GM12865 (cell line): ENCODE measurements at places on chromosomes 16 and 17.
A peak's percentile ranks its signal among the peaks of the same experiment; 100 is the strongest.

DNA sequence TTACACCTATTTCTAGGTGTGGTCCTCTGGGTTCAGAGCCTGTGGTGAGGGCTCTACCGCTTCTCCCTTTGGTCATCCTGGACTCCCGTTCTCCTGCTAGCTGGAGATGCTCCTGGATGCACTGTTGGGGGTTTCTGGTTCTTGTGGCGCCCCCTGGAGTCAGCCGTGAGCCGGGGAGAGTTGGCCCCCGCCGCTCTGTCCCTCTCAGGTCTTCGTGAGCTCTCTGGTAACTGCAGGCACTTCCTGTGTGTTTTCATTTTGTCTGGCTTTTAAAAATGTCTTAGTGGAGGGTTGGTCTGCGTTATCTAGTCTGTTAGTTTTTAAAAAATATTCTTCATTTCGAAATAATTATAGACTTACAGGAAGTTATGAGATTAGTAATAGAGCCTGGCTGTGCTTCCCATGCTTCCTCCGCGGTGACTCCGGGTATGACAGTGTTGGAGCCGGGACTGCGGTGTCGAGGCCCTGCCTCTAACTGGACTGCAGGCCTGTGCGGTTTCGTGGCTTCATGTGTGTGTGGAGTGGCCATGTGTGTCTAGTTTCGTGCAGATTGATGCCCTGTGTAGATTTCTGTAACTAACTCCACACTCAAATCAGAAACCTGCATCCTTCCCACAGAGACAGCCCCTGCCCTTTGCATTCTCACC lies 78.0 kb upstream of the ZNF750 start:
- DNase-seq = no peak

DNA sequence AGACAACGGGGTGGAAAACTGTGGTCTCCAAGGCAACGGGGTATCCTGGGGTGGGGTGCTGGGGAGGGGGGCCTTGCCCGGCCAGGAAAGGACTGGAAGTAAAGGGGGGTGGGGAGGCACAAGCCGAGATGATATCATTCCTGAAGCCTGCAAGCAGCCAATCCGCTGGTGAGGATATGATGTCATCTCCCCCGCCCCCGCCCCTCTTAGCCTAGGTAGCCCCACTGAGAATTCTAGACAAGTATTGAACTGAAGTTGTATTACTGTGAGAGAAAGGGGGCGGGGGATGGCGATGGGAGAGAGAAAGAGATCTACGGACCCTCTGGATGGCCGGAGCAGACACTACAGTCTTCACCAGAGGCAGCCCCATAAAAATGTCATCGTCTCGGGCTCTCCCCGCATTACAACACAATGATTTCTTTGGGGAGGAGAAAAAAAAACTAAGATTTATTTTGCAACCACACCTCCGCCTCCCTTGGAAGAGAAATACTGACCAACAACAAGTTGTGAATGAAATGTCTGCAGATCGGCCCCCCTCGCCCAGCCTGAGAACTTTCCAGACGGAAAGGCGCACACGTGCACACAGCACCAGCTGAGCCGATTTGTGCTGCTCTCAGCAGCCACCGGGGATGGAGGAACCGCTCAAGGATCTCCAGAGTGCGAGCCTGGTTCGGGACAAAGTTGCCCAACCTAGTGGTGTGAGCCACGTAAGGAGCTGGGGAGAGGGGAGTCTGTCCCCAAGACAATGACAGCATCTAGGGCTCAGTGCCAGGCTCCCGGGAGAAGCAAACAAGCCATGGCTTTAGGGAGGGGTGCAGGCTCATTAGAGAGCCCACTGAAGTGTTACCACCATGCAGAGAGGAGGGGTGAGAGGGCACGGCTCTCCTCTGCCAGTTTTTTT lies 222.1 kb downstream of the SOX9 start:
- DNase-seq = no peak

DNA sequence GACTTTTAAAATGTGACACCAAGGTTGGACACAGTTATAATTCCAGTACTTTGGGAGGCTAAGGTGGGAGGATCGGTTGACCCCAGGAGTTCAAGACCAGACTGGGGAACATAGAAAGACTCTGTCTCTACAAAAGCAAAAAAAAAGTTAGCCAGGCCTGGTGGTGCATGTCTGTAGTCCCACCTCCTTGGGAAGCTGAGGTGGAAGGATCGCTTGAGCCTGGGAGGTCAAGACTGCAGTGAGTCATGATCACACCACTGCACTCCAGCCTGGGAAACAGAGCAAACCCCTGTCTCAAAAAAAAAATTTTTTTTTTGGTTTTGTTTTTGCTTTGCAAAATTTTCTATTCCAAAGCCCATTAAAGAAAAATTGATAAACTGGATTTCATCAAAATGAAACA lies 281.4 kb downstream of the BCAS3 start:
- DNase-seq = no peak

DNA sequence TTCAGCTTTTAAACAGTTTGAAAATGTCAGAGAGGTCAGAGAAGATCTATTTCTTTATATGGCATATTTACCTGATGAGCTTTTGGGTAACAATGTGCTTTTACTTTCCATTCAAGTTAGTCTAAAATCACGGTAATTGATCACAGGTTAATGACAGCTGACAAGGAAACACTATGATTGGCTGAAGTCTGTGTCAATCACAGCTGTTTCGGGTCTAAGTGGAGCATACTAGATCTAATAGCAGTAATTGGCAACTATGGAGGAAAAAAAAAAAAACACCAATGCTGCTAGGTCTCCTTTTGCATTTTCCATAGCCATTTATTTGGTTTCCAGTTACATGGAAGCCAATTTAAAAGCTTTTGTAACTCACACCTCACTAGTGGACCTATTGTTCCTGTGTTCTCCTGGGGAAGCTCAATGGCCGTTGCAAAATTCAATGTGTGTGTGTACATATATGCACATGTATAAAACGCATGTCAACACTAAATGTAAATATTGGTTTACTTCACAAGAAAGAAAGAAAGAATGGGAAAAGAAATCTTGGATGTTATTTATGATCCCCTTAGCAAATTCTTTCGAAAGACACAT lies 568.3 kb upstream of the ZFHX3 start:
- DNase-seq = peak; percentile 60

DNA sequence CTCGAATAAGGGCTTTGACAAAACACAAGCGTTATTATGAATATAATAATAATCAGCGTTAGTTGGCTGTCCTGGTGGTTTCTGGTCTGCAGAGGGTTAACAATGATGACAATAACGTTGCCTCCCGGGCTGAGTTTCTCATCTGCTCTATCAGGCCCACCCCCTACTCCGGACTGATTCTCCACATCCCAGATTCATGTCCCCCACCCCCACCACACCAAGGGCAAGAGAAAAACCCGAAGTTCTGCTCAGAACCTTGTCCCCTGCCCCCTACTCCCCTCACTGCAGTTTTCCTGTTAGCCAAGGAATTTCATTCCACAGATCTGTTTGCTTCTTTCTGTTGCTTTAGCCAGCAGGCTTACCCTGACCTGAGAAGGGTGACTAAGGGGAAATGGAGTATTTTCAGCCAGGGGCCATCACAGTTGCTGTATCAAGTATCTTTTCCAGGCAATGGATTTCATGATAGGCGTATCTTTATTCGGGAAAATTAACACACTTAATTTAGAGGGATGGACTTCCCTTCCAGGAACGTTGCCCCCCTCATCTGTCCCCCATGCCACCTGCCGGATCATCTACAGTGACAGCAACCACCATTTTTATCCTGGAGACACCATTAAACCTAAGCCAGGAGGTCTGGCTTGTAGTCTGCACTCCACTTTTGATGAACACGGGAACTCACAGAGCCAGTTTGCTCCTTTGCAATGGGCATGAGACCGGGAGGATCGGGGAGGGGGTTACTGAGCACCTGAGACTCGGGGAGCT lies 23.7 kb downstream of the ALOX15 start:
- no peak for DNase-seq

DNA sequence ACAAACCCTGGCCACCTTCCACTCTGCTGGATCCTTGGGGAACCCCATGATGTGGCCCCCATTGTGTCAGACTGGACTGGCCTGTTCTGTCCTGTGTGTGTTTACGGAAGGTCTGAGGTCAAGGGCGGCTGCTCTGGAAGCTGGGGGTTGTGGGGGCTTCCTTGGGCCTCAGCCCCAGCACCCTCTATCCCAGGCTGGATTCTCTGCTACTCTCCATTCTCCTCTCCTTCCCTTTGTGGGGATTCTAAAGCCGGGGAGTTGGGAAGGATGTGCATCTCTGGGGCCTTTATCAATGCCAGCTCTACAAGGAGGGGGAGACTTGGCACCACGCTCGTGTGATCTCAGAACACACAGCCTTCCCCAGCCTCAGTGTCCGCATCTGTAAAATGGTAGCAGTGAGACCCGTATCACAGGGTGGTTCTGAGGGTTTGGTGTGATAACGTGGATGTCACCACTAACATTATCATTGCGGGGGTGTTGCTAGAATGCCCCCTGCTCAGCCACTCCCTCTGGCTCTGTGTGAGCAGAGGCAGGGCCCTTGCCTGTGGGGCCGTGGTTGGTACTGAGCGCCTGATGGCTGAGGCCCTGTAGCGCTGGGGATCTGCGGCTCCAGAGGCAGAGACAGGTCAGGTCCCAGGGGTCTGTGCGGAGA lies 18.1 kb downstream of the ADGRG1 start:
- no peak for DNase-seq

DNA sequence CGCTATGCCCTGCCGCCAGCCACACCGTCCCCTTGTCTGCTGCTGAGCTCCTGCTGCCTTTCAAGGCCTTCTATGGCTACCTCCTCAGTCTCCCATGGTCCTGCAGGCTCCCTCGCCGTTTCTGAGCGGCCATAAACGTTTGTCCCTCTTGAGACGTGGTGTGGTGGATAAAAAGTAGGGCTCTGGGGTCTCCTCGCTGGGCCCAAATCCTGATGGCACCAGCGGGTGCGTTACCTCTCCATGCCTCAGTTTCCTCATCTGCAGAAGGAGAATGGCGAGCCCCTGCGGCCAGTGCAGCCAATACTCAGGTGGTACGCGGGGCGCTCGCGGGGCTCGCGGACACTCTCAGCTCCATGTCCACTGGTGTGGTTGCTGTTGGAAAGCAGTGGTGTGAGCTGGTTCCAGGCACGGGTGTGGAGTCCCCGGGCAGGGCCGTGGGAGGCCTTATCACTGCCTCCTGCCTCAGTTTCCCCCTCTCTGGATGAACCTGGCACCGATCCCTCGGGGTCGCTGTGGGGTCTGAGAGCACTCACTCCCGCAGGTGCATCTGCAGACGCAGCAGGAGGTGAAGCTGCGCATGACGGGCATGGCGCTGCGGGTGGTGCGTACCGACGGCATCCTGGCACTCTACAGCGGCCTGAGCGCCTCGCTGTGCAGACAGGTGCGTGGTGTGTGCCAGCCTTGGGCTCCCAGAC lies 2.5 kb downstream of the SLC25A10 start:
- DNase-seq = no peak

GRCh38 chr17:58006560-58006923 lies 504 bp downstream of the SRSF1 start:
- peak; percentile 77 for DNase-seq

DNA sequence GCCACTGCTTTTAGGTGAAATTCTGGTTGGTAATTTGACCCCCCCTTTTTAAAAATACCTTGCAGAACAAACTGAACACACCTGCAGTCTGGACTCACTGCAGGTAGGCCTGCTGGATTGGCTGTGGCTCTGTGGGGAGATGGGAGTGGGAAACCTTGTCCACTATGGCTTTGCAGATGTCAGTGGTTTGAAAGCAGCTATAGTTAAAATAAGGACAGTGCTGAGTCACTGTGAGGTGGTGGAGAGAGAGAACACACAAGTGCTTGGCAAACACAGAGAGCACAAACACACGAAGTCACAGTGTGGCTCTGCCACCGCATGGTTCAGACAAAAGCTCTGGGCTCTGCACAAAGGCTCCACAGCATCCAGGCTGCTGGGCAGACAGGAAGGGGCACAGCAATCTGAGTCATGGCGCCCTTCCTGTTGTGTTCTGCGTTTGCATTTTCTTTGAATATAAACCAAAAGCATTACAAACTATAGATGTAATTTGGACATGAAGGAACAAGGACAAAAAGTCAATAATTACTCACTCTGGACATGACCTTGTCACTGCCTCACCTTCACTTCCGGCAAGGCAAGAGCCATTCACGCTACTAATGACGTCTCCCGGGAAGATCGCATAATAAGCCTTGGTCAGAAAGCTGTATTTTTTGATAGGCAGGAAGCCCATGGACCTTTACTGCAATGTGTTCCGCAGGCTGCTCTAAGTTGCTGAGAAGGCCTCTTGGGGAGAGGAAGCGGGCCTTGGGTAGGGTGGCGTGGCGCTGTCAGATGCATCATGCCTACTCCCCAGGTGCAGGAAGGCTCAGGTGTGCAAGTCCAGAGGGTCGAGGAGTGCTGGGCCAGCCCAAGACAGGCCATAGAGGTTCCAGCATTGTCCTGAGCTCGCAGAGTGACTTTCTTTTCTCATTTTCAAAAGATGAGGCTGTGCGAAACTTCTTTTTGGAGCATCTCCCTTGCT lies 60.1 kb upstream of the MED9 start:
- DNase-seq = no peak

DNA sequence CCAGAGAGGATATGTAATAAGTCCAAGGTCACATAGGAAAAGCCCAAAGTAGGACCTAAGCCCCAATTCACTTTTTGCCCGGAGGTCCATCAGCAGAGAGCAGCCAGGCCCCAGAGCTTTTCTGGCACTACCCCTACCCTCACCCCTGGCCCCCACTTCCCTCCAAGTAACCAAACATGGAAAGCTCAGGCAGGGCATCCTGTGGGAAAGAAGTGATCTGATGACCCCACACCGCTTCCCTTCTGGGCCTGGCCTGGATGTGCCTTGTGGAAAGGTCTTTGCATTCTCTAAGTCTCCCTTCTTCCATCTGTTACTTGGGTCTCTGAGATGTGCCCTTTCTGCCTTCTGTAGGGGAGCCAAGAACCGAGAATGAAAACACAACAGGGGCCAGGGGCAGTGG lies 136.9 kb downstream of the TMEM132E start:
- no peak for DNase-seq

DNA sequence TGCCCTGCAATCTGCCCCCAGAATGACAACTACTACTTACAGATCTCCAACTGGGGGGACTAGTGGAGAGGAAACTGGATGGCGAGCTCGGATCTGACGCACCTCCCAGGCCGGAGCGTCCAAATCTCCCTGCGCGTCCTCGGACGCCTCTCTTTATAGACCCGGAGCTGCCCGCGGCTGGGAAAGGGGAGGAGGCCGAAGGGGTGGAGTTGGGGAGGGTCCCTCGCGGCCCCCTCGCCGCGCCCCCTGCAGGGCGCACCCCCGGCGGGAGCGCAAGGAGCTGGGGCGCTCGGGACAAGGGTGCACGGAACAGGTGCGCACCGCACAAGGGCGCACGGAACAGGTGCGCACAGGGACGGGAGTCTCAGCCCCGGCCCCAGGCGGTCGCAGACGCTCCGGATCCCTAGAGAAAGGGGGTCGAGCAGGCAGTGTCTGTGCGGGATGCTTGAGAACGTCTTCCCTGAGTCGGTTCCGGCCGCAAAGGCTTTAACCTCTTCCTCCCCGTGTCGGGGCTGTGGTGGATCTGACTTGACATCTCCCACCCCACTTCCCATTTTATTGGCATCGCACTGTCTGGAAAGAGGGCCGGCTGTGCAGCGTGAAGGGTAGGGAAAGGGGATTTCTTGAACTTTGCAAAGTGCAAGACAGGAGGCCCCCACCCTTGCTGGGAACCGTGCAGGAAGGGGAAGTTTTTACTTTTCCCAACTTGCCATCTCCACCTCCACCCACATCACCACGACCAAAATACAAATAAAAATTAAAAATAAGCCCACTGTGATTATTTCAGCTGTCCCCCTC lies at the start of gene MYH11:
Gene MYH11 (minus strand): TSS at position 128 of the 798 bp plus-strand sequence. CDS start 18,776 bp downstream, outside the sequence.
- DNase-seq = no peak

GRCh38 chr16:30066761-30067583 lies 1.4 kb downstream of the ALDOA start:
- no peak for DNase-seq
